MG63 (cell line): ENCODE measurements at places on chromosomes 7 and 10. TPM values are rescaled to one million over a fixed set of nuclear protein-coding genes. Genes with fewer than 3 reads are reported as not detected.
A peak's percentile ranks its signal among the peaks of the same experiment; 100 is the strongest.

GRCh38 chr7:26592011-26592410 is 272.4 kb downstream of the SKAP2 start:
- peak; percentile 82 for DNase-seq

DNA sequence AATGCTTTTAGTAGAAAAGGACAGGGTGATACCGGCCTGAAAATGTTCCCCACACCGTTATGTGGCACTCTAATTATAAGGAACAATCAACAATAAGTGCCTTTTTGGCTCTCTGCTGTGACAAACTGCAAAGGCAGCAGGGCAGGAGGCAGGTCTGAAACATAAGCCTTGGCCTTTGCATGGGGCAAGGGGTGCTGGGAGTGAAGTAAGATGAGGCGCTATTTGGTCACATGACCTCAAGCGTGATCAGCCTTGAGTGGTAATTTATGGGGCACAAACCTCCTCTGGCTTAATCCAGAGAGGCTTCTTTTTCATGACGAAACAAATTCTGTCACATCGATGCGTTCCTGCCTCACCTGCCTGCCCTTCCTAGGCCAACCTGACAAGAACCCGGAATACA is 202.7 kb downstream of the TAX1BP1 start:
- no peak for DNase-seq

- DNase-seq: no peak
Observed at GRCh38 chr7:93036807-93037206, 81.0 kb downstream of the SAMD9 start.

DNA sequence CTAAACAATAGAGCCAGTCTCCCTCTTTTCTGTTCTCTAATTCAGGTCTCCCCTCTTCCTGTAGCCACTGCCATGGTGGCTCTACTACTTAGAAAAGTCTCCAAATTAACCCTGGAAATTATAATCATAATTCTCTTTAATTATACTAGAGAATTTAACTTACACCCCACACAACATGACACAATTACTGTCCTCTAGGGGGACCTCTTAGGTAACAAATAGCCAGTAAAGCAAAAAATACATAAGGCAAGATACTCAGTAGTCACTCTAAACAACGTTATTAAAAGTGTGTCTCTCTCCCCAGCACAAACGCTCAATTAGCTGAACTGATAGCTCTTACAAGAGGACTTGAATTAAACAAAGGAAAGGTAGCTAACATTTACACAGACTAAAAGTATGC is 44.3 kb upstream of the ZNF107 start:
- no peak for DNase-seq

GRCh38 chr7:85535974-85536729 is 349.3 kb upstream of the SEMA3D start:
- DNase-seq: no peak

GRCh38 chr7:84271543-84271942 is 77.0 kb upstream of the SEMA3A start:
- no peak for DNase-seq

DNA sequence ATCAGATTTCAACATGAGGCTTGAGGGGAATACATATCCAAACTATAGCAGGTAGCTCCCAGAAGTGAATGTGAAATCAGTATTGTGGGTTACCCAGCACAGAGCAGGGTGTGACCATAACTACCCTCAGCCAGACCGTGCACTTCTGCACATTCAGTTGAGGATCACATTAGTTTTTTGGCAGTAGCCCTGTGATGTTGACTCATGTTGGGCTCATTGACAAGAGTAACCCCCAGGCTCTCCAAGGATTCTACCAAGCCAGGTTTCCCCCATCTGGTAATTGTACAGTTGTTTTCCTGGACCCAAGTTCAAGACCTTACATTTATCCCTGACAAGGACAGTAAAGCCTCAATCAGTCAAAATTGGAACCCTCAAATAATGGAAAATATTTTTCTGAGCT is 11.7 kb upstream of the CPA4 start:
- DNase-seq: peak; percentile 79

- DNase-seq: no peak
Observed at GRCh38 chr7:128192497-128193142, 48.5 kb upstream of the LEP start.

GRCh38 chr7:102828286-102828685 is 79.5 kb downstream of the FAM185A start:
- DNase-seq: no peak

DNA sequence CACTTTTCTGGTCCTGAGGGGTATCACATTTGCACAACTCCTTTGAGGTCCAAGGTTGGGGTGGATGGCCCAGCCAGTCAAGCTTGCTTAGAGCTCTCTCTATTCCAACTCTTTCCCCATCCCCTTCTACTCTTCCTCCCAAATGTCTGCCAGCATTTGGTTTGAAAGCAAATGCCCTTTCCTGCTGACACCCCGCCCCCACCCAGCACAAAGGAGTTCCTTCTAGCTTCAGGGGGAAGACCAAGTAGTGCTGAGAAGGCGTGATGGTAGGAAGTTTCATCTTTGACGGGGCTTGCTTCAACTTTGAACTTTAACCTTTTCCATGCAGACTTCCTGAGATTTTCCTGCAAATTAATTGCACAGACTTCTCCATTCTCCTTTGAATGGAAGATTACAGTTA is 137.5 kb upstream of the TCF7L2 start:
- DNase-seq: no peak

DNA sequence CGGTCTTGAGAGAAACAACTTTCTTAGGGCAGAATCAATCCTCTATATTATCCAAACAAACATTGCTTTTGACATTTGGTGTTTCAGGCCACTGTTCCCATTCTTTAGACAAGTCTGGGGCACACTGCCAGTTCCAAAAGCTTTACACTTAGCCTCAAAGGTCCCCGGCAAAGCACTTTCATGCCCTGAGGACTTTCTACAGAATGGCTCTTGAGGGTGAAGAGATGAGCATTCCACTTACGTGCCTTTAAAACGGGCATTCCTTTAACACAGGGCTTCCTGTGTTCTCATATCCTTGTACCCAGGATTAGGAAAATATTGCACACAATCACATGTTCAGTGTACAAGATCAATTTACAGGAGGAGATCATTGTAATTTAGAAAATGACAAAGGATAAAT is 13.1 kb upstream of the TMEM213 start:
- DNase-seq: no peak

DNA sequence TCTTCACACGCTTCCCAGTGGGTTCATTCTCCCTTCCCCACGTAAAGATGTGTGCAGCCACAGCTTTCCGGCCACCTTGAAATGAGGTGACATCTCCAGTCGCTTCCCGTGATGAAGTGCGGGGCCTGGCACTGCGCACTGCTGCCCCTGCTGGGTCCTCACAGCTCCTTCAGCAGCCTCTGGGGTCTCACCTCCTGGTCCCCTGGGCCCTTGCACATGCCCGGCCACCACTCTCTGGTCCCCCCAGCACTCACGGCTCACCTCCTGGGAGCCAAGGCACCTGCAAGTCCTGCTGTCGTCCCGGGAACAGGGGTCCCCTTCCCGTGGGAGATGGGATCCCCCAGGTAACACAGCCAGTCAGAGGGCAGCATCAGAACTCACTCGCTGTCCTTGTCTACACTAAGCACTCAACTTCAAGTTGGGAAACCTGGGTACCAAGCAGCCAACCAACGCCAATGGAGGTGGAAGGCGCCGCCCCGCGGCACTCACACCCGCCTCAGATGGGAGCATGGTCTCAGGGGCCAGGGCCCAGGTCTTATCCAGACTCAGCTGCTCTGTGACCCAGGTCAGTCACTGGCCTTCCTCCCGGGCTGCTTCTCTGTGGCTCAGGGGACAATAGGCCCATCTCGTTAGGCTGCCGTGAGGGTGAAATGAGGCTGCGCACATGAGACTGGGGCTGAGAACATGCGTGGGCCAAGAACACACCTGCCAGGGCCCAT is 176.2 kb downstream of the PTPRN2 start:
- no peak for DNase-seq

DNA sequence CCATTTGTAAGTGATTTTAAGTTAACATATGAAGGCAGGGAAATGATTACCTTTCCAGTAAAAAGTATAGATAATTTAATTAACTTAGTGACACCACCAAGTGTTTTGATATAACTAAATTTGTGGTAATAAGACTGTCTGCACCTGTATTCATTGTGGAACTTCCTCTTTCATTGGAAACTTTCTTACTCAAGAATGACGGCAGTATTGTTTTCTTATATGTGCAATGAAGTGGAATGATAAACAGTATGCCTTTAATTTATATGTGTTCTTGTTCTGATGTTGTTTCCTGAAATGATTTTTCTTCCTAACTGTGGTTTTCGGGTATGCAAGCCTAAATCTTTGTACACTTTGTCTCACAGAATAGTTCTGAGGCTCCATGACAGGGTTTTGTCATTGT is 46.4 kb downstream of the CASD1 start:
- DNase-seq: no peak

GRCh38 chr10:36496758-36497157 is 628.6 kb upstream of the ANKRD30A start:
- no peak for DNase-seq

DNA sequence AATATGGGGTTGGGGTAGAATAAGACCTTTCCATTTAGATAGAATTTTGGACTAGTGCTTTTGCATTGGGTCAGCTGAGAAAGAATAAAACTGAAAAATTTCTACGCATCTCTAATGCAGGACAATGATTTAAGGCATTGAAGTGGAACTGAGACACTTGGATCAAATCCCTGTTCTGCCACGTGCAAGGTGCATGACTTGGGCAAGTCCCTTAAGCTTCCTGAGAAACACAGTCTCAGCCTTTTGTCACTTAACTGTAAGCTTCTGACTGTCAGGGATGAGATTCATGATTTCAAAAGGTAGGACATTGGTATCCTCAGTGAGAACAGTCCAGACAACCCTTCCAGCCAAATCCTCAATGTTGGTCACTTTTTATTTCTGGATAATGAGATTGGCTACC is 59.2 kb downstream of the ENTPD1 start:
- DNase-seq: no peak

UCMA gene
- total RNA-seq: not detected in 2 replicates

TAF6 gene
- total RNA-seq: 10.8 and 30.6 TPM in 2 replicates

RHOBTB1 gene
- total RNA-seq: 8.4 and 13.9 TPM in 2 replicates

DYDC1 gene
- not detected in 2 replicates for total RNA-seq

UPK3B gene
- not detected in 2 replicates for total RNA-seq

PLAC9 gene
- 2.8 and 3.8 TPM in 2 replicates for total RNA-seq

FOXI2 gene
- not detected in 2 replicates for total RNA-seq

SMO gene
- 9.0 and 14.3 TPM in 2 replicates for total RNA-seq

EPDR1 gene
- 18.7 and 24.4 TPM in 2 replicates for total RNA-seq

GPR141 gene
- not detected in 2 replicates for total RNA-seq

PNLIPRP1 gene
- total RNA-seq: not detected in 2 replicates

OGDHL gene
- total RNA-seq: 0.16 TPM in 1 of 2 replicates, not detected in the other

NPTX2 gene
- total RNA-seq: 0.94 and 2.1 TPM in 2 replicates

SORCS1 gene
- total RNA-seq: not detected in 2 replicates
